ENCODE measurements at places on chromosomes 5 and 9.

DNA sequence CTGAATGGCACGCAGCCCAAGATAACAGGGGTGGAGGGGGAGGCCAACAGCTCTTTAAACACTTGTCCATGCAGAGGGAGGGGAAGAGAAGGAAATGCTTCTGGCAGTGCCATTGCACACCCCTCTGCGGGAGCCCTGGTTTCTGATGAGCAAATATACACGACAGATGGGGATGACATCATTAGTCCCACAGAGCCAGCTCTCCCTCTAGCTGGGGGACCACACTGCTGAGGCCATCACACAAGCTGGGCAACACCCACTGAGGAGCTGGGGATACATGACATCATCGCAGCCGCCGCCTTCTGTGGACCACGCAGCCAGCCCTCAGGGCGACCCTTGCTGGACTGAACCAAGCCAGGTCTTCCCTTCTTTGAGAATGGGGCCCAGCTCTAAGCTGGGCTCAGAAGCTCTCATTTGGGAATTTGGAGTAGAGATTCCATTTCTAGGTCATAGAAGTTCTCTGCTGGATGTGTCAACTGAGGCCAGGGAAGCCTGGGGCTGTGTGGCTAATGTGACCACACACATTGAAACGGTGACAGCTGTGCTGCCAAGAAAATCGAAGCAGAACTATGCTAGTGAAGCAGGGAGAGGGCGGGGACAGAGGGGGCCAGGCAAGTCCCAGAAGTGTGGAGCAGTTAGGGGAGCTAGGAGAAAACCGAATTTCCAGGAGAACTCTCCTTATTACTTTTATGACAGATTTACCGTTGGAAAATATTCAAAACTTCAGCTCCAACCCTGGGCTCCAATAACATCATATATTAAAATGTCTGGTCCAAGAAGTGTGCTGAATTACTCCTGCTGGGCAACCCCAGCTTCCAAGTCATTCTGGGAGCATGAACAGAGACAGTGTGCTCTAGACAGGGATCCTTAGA lies 79.5 kb downstream of the PRRT1B start:
- no peak for DNase-seq

DNA sequence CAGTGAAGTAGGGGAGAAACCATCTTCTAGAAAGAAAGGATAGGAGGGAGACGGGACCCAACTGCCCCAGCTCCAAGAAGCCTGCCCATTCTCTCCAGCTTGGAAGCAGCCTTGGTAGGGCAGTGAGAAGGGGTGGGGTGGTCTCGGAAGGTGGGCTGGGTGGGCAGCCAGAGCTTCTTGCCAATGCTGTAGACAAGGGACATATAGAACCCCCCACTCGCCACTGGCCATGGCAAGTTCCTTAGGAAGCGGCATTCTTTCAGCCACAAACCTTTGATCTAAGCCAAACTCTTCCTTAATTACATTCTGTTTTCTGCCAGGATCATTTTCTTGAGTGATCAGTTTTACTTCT lies 90.2 kb downstream of the PSD2 start:
- DNase-seq = no peak

DNA sequence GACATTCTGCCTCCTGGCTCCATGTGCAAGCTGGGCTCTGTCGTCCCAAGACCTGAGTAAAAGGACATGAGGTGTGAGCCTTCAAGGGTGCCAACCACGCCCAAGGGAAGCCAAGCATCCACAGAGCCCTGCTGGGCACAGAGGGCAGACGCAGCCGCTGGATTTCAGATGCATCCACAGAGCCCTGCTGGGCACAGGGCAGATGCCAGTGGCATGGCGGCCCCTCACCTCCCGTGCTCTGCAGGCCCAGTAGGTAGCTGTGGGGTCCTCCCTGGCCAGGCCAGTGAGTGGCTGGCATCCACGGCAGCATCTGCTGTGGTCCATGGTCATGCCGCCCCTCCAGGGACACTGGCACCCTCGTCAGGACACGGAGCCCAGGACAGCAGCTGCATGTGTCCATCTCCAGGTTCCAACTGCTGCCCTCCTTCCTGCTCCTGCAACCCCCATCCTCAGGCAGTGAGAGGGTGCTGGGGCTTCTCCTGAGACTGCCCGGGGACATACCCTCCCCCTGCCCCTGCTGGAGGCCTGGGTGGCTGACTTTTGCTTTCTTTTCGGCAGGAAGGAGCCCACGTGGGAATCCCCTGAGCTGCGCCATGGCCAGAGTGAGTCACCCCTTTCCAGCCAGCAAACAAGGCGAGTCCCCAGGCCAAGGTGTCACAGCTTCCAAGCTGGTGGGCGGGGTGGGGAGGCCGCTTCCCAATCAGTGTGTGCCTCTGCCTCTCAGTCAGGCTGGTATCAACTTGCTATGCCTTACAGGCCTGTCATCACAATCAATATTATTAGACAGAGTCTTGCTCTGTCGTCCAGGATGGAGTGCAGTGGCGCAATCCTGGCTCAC lies 4.0 kb upstream of the TRAF2 start:
- no peak for DNase-seq

DNA sequence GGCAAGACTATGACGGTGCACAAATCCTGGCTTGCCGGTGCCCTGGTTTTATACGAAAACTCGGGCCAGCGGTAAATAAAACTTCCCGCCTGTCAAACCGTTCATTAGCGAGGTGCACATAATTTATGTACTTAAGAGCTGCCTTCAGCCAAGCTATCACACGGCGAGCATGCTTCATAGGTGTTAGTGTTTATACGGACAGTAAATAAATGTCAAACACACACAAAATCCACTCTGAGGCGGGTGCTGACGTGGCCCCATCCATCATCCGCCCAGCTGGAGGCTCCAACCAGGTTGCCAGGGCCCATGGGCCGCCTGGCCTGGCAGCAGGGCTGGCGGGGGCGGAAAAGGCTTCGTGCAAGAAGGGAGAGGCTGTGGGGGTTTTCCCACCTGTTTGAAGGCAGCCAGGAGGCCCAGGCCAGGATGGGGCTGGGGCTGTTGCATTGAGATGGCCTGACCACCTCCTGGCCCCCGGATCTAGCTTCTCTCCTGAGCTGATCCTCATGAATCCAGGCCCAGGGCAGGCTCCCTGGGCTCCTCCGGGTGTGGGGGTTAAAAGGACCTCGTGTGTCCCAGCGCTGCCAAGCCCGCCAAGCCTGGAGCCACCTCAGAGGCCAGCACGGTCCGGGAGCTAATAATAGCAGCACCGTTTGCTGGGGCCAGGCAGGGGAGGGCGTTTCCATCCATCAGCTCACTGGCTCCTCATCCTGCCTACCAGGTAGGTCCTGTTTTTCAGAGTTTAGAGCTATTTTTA lies 43.2 kb downstream of the BARX1 start:
- DNase-seq = no peak

DNA sequence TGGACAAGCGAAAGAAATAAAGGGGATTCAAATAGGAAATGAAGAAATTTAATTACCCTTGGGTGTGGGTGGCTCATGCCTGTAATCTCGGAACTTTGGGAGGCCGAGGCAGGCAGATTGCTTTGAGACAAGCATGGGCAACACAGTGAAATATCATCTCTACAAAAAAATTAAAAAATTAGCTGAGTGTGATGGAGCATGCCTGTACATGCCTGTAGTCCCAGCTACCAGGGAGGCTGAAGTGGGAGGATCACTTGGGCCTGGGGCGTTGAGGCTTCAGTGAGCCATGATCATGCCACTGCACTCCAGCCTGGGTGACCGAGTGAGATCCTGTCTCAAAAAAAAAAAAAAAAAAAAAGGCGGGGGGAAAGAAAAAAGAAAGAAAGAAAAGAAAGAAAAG lies 4.0 kb upstream of the RCL1 start:
- DNase-seq = no peak
